ENCODE measurements at places on chromosomes 3 and 15. TPM values are rescaled to one million over a fixed set of nuclear protein-coding genes. Genes with fewer than 3 reads are reported as not detected.

- DNase-seq = no peak
Observed at GRCh38 chr3:198071602-198072287, 111.7 kb downstream of the LMLN start.

GRCh38 chr15:70478251-70478990 is 284.9 kb downstream of the UACA start:
- no peak for DNase-seq

DNA sequence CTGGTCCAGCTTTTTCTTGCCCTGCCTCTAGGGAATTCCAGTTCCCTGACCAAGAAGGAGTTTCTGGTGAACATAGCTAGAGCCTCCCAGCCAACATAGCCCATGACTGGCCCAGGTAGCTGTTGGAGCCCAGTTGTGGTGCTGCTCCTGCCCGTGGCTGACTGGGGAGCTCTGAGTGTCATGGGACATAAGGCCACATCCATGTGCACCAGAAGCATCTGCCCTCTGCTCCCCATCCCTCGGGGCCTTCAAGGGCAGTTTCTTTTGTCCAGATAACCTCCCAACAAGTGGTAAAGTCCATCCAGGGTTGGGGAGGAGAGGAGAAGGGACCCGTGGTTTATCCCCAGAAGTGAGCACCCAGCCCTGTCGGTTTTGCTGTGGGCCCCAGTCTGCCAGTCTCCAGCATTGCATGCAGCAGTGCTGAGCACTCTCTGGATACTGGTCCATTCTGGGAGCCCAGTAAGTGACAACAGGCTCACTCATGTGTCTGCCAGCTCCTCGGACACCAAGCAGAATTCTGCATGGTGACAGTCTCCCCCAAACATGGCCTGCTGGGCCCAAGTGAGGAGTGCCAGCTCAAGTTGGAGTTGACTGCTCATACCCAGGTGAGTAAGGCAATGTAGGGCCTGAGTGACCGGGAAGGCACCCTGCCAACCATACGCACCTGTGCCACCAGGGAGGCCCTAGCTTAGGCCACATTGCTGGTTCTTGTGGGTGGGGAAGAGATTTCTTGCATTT is 28.8 kb downstream of the ACAA1 start:
- DNase-seq = no peak

GRCh38 chr3:194447657-194448056 is 39.1 kb downstream of the ATP13A3 start:
- DNase-seq = no peak

DNA sequence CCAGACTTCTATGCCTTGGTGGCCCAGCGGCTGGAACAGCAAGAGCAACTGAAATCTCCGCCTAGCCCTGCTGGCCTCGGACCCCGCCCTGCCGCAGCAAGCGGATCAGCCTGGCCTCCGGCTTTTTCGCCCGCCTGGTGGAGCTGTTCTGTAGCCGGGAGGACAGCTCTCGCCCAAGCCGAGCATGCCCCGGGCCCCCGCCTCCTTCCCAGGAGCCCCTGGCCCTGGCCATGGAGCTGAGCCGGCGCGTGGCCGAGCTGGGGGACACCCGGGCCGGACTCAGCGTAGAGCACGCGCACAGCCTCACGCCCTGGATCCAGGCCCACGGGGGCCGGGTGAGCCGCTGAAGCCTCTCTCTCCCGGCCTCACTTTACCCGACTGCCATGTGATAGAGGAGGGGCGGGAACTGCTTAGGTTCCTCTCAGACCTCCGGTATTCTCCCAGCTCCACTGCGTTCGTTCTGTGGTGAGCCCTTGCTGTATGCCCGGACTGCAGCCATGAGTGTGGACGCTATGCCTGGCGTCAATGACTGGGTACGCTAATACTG is 24.1 kb upstream of the MRPL3 start:
- no peak for DNase-seq

The MESP1 gene
- total RNA-seq = 6.2 TPM

DNA sequence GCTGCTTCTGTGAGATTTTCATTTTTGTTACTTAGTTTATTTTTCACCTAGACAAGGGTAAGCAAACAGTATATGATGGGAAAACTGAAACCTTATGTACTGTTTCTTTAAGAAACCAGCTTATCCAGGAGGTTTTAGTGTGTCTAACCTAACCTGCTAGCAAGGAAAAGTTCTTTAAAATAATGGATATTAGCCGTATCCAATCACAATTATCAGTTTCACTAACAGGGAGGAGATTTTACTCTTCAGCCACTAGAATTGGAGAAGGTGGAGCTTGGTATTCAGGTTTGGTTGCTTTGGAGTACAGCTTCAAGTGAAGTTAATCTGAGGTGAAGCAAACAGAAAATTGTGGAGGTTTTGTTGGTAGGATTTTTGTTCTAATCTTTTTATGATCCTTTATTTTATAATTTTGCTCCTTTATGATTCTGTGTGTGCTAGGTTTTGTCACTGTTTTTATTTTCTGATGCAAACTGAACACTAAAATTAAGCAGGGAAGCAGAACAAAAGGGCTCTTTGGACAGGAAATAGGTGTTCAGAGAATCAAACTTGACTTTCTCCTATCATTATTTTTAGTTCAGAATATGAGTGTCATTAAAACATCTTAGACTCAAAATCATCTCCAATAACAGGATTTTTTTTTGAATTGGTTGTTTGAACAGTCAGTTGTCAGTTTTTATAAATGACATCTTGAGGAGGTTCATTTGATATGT is 13.0 kb downstream of the ZFAND6 start:
- DNase-seq = no peak

The RTP1 gene
- not detected for total RNA-seq

DNA sequence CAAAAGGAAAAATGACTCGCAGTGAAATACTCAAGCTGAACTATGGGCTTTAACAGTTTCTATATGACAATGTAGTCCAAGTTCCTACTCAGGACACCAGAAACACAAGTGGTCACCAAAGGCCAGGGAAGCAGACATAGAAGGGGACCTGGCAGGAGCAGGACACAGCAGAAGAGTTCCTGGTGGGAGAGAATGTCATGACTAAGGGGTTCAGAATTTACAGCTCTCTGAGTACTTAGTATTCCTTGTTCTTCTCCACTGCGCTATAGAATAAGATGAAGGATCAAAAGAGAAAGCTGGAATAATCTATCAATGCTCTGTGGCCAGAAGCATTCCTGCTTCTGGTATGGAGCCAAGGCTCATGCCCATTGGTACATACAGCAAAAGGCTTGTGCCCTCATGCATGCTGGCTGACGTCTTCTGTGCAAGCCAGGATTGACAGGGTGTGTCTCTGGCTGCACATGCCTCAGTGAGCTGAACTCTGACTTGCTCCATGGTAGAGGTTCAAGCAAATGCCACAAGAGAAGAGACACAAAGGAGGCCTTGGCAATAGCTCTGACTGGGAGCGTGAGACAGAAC is 128.7 kb upstream of the SLC2A2 start:
- DNase-seq = no peak

The ACVR2B gene
- 4.0 TPM for total RNA-seq

The GPR176 gene
- total RNA-seq = 9.4 TPM

DNA sequence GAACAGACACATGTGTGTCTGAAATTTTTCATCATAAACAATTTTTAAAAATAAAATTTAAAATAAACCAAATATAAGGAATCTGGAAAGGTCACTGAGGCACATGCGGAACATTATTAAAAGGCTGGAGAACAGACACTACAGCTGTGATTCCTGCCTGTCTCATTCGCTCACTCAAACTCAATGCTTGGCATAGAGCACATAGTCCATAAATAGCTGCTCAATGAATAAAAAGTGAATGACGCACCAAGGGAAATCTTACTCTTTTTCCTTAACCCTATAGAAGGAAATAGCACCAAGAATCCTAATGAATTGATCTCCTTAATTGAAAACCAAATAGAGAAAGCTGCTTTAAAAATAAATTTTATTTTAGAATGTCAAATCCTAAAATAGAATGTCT is 98.4 kb downstream of the FSIP1 start:
- no peak for DNase-seq

The PLA2G4D gene
- total RNA-seq = not detected

GRCh38 chr15:72231833-72232478 is 966 bp upstream of the PKM start:
- DNase-seq = no peak

The SMCO1 gene
- total RNA-seq = not detected

DNA sequence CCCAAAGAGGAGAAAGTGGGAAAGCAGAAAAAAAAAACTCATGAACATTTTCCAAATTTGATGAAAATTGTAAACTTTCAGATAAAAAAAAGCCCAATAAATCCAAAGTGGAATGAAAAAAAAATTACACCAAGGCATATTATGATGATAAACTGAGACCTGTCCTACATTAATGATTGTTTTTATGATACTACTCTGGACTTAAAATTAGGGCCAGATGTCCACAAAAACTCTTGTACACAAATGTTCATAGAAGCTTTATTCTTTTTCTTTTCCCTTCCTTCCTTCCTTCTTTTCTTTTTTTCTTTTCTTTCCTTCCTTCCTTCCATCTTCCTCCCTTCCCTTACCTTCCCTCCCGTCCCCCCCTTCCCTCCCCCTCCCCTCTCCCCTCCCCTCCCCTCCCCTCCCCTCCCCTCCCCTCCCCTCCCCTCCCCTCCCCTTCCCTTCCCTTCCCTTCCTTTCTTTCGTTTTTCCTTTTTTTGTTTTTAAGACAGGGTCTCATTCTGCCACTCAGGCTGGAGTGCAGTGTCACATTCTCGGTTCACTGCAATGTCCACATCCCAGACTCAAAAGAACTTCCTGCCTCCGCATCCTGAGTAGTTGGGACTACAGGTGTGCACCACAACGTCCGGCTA is 243.9 kb downstream of the MEIS2 start:
- DNase-seq = no peak

- DNase-seq = no peak
Observed at GRCh38 chr3:148759430-148759829, 61.7 kb downstream of the AGTR1 start.

DNA sequence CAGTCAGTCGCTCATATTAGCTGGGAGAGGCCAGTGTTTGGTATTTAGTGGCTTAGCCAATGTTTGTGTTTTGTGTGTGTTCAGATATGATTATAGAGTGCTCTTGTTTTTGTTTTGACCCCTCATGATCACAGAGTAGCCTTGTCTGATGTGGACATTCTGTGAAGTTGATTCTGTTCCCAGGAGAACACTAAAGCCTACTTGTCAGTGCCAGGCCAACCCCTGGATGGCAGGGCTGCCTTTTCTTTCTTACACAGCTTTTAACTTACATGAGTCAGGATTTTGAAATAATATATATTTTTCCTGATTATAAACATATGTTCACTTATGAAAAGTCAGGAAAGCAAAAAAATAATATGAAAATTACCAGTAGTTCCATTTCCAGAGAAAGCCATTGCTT is 11.9 kb downstream of the CFAP161 start:
- no peak for DNase-seq

The ZMYND10 gene
- 0.32 TPM for total RNA-seq

DNA sequence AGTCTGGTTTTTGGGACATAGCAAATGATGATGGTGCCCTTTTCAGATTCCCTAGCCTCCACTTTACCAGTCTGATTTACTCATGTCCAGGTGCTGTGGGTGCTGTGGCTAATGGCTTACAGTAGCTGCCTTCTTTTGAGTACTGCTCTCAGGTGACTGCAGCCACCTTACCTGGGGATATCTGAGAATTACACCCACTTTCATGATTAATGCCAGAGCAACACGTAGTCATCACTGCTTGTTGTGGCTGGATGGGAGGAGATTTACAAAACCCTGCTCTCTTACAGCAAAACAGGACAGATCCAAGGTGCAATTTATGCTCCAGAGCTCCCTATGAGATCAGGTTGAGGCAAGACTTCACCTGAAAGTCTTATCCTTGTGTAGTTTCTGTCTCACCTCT is 150.6 kb downstream of the PDCD6IP start:
- no peak for DNase-seq

The CSTA gene
- 40.3 TPM for total RNA-seq

The TUSC7 gene
- not detected for total RNA-seq

GRCh38 chr3:24164967-24165602 is 220.0 kb downstream of the NR1D2 start:
- no peak for DNase-seq

DNA sequence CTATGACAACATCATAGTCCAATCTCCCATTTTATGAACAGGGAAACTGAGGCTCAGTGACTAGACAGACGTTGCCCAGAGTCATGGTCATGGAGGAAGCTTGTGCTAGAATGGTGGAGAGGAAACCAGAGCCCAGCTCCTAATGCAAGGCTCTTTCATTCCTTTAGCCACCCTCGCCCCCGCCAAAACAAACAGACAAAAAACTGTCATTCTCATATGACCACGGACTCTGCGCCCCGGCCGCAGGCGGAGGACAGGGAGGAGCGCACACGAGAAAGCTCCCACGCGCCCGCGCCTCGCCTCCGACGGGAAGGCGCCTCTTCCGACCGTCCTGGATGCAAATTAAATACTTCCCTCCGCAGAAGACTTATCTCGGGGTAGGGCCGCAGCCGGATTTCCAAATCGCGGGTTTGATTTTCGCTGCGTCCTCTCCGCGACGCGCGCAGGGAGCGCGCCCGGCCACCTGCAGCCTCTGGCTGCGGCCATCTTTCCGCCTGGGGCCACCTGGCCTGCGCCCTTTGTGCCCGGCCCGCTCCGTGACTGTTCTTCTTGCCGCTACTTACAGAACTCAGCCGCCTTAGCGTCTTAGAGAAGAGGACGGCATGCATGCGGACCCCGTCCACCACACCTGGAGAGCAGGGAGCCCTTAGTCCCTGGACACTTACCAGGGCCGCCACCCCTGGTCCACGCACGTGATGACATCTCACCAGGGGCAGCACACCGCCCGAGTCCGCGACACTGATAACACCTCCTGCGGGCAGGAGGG is 670 bp upstream of the ATP13A3 start:
- DNase-seq = no peak

The ATP2B2 gene
- under 0.01 TPM for total RNA-seq

DNA sequence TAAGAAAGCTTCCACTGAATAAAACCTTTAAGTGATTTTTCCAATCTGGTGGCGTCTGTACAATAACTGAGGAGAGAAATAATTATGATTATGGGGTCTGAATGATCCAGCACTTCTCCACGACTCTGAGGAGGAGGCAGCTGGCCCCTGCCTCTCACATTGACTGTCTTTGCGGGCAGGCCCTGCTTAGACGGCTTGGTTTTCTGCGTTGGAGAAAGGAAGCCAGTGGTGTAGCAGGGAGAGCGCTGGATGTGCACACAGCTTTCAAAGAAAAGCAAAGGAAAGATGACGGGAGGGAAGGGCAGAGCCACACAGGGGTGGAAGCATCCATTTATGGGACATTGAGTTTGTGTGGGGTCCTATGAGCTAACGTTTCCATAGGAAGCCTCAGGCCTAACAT is 62.5 kb downstream of the MGLL start:
- no peak for DNase-seq

The NOX5 gene
- 1.9 TPM for total RNA-seq

GRCh38 chr3:43102773-43103480 is 3.0 kb downstream of the POMGNT2 start:
- DNase-seq = no peak

Measured in breast epithelium (tissue), 4 donors.